ENCODE measurements at places on chromosomes 12 and 14. TPM values are rescaled to one million over a fixed set of nuclear protein-coding genes. Genes with fewer than 3 reads are reported as not detected.

DNA sequence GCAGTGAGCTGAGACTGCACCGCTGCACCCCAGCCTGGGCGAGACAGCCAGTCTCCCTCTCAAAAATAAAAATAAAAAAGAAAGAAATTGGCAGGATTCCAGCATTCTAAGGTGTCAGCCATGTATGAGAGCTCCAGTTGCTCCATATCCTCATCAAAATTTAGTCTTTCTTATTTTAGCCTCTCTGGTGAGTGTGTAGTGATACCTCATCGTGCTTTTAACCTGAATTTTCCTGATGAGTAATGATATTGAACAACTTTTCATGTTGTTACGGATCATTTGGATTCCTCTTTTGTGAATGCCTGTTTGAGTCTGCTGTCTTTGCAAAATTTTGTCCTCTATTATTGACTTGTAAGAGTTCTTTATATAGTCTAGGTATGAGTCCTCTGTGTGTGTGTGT is 28.5 kb downstream of the CCDC60 start:
- DNase-seq = no peak

The VRTN gene
- 0.15 TPM for total RNA-seq

The TAS2R7 gene
- 0.39 TPM for total RNA-seq

- no peak for DNase-seq
Observed at GRCh38 chr12:132488127-132489077, 1.5 kb upstream of the FBRSL1 start.

DNA sequence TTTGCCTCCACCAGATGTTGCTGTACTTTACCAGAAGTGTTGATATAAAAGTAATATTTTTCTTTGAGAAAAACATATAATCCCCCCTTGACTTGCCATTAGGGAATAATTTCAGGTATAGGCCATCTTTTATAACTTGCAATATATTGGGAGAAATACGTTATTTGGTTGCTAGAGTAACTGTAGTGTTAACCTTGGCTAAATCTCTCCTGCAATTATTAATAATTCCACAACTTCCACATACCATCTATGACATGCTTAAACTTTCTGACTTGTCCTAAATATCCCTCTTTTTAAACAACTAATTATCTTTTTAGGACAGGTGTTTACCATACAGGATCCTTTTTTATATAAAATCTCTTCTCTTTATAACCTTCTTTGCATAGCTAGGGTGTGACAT is 1048.2 kb downstream of the SLC16A7 start:
- DNase-seq = no peak

GRCh38 chr12:67116134-67116533 is 153.0 kb upstream of the CAND1 start:
- DNase-seq = no peak

The TAS2R19 gene
- total RNA-seq = 7.9 TPM

DNA sequence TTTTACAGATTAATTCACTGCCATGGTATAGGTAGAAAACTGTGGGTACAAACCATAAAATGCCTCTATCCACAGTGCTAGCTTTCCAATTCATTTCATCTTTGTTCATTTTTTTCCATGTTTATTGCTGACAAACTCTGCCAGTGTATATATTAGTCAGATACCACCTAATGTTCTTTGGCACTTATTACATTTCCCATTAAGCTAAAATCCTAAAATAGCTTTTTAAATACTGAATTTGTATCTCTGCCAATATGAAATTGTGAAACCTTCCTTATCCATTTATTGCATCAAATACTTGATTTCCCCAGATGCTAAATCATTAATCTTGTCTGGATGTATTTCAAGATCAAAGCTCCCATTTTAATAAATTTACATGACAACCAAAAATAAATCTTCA is 150.1 kb upstream of the FSCB start:
- no peak for DNase-seq

DNA sequence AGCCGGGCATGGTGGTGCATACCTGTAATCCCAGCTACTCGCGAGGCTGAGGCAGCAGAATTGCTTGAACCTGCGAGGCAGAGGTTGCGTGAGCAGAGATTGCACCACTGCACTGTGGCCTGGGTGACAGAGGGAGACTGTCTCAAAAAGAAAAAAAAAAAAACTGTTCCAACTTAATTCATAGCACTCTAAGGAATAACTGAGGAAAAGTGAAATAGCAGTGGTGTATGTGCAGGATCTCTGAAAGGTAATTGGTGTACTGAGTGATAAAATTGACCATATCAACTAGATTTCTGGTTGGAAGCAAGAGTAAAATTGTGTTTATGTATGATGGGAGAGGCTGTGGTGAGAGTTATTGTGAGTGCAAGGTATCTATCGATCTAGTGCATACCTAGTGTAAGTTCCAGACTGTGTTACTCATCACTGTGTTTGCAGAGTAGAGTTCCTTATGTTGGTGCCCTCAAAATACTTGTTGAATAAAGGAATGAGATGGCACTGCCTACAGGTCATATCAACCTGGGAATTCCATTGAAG is 6.3 kb downstream of the CAND1 start:
- DNase-seq = no peak

- DNase-seq = no peak
Observed at GRCh38 chr14:50353126-50353525, 41.0 kb downstream of the DMAC2L start.

The REP15 gene
- total RNA-seq = 1.6 TPM

GRCh38 chr12:124289634-124290600 is 5.0 kb upstream of the RFLNA start:
- DNase-seq = no peak

DNA sequence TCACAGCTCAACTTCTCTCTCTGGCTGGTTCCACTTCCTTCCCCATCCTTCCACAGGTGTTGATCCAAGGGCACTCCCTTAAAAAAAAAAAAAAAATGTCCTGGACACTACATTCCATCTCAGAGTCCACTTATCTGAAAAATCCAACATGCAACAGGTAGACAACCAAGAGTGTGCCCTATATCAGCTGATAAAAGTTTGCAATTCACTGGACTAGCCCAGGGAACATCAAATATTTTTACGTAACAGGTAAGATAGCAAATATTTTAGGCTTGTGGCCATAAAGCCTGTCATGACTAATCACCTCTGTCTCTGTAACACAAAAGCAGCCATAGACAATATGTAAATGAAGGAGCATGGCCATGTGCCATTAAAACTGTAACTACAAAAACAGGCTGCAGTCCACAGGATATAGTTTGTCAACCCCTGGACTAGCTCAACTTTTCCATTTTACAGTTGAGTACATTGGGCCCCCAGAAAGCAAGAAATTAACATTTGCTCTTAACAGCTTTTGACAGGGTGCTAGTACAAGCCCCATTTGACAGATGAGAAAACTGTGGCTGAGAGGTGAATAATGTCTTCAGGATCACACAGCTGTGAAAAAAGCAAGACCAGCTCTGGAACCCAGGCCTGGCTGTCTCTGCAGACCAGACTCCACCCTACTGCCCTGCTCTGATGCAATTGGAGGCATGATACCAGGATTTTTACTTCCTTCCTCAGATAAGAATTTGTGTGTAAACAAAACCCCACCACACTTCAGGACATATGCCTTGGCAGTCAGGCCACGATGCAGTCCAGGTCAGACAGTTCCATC is 68.9 kb downstream of the CMKLR1 start:
- DNase-seq = no peak

The ZNF664 gene
- total RNA-seq = 310 TPM

DNA sequence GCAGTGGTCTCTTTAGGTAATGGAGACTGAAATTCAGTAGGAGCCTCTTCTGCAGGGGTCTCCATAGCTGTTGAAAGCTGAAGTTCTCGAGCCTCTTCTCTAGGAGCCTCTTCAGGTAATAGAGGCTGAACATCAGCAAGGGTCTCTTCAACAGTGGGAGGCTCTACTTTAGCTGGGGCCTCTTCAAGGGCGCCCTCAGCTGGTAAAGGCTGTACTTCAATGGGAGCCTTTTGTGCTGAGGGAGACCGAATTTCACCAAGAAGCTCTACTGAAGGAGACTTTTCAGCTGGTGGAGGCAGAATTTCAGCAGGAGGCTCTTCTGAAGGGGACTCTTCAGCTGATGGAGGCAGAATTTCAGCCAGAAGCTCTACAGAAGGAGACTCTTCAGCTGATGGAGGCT is 1.5 kb downstream of the FSCB start:
- no peak for DNase-seq

The C1R gene
- total RNA-seq = 1.0 TPM

The BRF1 gene
- 54.6 TPM for total RNA-seq

- no peak for DNase-seq
Observed at GRCh38 chr12:21117995-21118394, 13.0 kb upstream of the SLCO1B1 start.

DNA sequence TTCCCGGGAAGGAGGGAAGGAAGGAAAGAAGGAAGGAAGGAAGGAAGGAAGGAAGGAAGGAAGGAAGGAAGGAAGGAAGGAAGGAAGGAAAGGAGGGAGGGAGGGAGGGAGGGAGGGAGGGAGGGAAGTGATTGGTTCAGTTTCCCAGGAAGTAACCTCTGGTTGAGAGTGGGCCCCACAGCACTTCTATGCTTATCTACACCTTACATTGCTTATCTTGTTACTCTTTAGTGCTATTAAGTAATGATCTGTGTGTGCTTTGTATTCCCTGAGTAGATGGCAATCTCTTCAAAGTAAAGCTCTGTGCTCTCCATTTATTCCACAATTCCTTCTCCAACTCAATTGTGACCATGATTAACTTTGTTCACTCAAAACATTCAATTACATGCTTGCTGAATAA is 74.6 kb downstream of the SLC38A4 start:
- DNase-seq = no peak

- DNase-seq = no peak
Observed at GRCh38 chr12:128353301-128353700, 86.3 kb downstream of the TMEM132C start.

The GPRC5D gene
- total RNA-seq = not detected

The CMA1 gene
- total RNA-seq = not detected

DNA sequence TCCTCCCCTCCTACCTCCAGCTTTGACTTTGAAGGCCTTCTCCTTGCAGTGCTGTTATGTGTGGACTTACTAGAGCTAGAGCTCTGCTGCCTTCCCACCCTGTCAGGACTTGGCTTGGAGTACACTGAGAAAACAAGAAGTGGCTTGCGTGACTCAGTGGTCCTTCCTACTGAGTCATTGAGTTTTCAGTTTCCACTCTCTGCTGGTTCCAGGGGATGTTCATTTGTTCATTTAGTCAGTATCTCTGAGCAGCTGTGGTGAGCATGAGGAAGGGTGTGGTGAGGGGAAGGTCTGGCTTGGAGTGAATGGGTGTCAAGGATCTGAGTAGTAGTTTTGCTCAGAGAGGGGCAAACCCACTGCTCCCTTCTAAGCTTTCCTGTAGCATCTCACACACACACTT is 17.2 kb upstream of the ELK3 start:
- no peak for DNase-seq

The WSCD2 gene
- total RNA-seq = 1.4 TPM

- DNase-seq = no peak
Observed at GRCh38 chr14:87864356-87865270, 128.4 kb downstream of the GALC start.

- DNase-seq = no peak
Observed at GRCh38 chr14:80850197-80850814, 91.2 kb downstream of the CEP128 start.

DNA sequence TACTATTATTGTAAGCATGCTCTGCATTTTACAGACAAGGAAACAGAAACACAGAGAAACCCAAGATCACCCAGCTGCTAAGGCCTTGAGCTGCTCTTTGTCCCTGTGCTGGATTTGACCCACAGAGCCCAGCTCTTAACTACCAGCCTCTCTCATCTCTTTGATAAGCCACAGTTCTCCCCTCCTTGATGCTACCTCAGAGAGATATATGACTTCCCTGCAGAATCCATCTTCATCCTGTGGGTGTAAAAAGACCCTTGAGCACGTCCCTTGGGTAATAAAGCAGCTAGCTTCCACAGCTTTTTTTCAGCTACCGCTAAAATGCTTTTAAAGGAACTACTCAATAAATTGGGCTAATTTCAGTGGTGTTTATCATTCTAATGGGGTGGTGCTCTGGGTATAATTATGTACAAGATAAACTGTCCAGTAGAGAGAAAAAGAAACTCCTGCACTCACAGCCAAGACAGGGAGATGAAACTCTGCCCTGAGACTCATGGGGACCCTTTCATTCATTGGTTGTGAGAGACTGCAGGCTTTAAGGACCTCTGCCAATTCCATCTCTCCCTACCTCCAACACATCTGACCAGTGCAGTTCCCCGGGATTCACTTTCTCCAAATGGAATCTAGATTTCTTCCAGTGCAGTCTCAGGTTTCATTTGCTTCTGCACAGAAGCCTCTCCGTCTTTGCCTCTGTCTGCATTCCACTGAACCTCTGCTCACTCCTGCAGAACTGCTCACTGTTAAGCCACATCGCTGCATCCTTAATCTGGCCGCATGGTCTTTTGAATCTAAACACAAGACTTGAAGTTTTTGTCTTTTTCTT is 24.7 kb upstream of the NTF3 start:
- DNase-seq = no peak

DNA sequence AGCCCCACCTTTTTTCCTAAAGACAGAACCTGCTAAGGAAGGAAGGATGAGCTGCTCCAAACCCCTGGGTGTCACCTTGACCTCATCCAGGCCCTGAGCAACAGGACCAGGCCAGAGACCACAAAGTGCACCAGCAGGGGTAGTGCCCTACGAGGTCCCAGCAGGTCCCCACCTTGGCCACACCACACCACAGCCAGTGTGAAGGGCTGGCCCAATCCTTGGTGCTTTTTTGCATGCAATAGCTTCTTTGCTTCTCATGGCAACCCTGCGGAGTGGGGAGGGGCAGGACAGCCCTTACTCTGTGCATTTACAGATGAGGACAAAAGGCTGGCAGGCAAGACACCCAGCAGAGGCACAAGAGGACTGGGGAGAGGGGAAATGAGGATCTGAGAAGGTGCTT is 352.6 kb downstream of the BCL11B start:
- no peak for DNase-seq

The CPNE6 gene
- total RNA-seq = 0.44 TPM

DNA sequence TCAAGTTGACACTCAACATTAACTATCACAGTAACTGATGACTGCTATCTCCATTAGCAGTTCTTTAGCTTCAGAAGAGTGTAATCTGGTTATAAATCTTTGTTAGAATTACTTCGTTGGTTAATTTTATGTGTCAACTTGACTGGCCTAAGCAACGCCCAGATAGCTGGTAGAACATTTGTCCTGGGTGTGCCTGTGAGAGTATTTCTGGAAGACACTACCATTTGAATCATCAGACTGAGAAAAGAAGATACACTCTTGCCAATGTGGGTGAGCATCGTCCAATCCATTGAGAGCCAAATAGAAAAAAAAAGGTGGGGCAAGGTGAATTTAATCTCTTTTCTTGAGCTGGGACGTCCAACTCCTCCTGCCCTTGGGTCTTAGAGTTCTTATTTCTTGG is 129.0 kb downstream of the IGF1 start:
- DNase-seq = no peak

- DNase-seq = peak; percentile 61
Observed at GRCh38 chr12:122834921-122835749, at the start of gene HIP1R. Gene HIP1R, plus strand, starts transcription at chr12:122835457. Its CDS starts 94 bp downstream, at chr12:122835551.

GRCh38 chr12:64876388-64877071 is 52.1 kb downstream of the TBC1D30 start:
- no peak for DNase-seq

DNA sequence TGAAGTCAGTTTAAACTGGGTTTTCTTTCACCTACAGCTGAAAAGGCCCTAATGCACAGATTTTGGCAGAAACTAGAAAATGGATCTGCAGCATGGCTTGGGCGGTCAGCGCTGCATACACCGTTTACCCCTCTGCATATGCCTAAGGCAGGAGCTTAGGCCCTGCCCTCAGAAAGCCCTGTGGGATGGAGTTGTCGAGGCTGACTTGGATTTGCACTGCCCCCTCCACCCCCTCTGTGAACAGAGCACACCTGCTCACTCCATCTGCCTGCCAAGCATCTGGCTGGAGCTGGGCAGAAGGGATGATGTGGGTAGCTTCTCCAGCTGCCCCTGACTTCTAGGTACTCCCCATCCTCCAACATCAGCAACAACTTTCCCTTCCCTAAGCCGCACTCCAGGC is 41.9 kb downstream of the TTC7B start:
- DNase-seq = no peak
